ENCODE measurements at places on chromosomes 12 and 14. TPM values are rescaled to one million over a fixed set of nuclear protein-coding genes. Genes with fewer than 3 reads are reported as not detected.

The ZNF641 gene
- total RNA-seq, result 4.2 TPM

The TAS2R13 gene
- total RNA-seq, result 0.32 TPM

The RFX4 gene
- total RNA-seq, result not detected

The P2RX2 gene
- not detected for total RNA-seq

The KRT85 gene
- not detected for total RNA-seq

The UBC gene
- 1,575 TPM for total RNA-seq

The POMT2 gene
- 8.4 TPM for total RNA-seq

The TAS2R31 gene
- 5.2 TPM for total RNA-seq

The ABCC9 gene
- 0.15 TPM for total RNA-seq

The FANCM gene
- 9.7 TPM for total RNA-seq

The CEBPE gene
- total RNA-seq, result not detected

The ACOT6 gene
- total RNA-seq, result 0.30 TPM

The AMIGO2 gene
- total RNA-seq, result 5.8 TPM

The GPRC5D gene
- total RNA-seq, result not detected

The PTHLH gene
- total RNA-seq, result 0.97 TPM

The CAPS2 gene
- 2.3 TPM for total RNA-seq

The PIANP gene
- total RNA-seq, result not detected

The TPPP2 gene
- not detected for total RNA-seq

The ZC2HC1C gene
- 3.6 TPM for total RNA-seq

The RTL1 gene
- not detected for total RNA-seq

The WNK1 gene
- total RNA-seq, result 28.3 TPM

The ELK3 gene
- total RNA-seq, result 27.2 TPM

The RIC8B gene
- 7.1 TPM for total RNA-seq

The CD163L1 gene
- total RNA-seq, result 5.8 TPM

The RBMS2 gene
- 20.7 TPM for total RNA-seq

Data from epithelial cell of umbilical artery (primary cell).